Hippocampal formation (tissue), 2 donors: ENCODE measurements at places on chromosomes 7 and 10.

DNA sequence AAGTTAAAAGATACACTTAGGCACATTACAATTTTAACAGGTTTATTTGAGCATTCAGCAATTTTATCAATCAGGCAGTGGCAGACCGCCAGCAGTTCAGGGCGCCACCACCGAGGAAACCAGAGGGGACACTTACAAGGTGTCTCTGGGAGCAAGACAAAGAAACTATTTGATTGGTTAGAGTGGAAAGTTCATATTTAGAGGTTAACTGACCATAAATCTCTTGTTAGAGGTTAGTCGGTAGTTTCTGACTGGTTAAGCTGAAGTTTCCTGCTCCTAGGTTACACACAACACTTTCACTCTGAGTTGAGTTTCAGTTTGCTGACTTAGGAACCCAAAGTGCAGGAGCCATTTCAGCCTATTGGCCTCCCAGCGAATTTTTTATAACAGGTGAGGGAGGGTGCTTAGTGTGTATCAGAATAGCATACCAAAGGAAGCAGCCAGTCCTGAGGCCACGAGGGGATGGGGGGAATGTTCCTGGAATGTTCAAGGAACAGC lies 10.8 kb upstream of the PVRIG start:
- DNase-seq = no peak

DNA sequence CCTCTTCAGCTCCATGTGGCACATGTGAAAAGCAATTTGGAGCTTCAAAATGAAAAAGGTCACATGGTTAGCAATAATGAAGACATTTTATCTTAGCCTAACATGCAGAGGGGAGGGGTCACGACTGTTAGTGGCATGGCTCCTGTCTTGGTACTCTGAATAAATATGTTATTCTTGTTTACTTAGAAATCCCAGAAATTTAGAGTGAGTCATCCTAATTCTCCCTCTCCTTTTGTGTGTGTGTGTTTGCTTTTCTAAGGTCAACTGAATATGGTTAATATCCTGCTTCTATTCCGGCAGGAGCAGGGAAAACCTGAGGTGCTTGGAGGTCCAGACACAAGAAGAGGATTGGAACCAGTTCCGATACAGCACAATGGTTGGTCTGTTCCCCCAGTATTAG lies 17.6 kb downstream of the BCCIP start:
- DNase-seq = no peak

DNA sequence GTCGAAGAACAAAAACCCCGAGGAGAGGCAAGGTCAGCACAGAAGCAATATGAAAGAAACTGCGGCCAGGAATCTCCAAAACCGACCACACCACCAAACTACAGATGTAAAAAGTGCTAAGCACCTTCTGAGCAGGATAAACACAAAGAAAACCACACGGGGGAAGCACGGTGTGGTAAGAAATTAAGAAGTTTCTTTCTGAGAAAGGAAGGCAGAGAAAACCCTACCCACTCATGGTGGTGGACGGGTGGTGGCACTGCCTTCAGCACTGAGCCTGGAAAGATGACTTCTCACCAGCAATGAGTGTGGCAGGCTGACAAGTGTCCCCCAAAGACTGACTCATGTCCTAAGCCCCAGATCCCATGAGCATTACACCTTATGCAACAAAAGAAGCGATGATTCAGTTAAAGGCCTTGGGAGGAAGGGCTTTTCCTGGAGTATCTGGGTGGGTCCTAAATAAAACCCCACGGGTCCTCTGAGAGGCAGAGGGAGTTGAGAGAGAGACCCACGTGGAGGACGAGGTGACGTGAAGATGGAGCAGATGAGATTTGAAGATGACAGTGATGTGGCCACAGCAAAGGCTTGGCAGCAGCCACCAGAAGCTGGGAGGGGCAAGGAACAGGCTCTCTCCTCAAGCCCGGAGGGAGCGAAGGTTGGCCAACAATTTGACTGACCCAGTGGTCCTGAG lies 124.9 kb downstream of the DLG5 start:
- no peak for DNase-seq

DNA sequence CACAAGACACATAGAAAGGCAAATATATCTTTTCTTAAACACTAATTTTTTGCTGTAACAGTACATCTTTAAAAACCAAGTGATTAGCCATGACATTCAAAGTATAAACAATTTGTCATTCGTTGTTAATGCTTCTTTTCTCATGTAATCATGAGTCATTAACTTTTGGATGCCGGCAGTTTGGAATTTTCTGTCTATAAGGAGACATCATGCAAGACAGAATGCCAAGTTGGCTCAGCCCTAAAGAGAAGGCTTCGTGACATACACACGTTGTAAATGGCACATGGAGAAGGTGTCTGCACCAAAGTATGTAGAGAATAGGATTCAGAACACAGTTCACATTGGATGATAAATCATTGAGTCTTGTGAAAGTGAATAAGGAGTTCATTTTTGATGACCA lies 35.9 kb downstream of the CCDC3 start:
- no peak for DNase-seq

DNA sequence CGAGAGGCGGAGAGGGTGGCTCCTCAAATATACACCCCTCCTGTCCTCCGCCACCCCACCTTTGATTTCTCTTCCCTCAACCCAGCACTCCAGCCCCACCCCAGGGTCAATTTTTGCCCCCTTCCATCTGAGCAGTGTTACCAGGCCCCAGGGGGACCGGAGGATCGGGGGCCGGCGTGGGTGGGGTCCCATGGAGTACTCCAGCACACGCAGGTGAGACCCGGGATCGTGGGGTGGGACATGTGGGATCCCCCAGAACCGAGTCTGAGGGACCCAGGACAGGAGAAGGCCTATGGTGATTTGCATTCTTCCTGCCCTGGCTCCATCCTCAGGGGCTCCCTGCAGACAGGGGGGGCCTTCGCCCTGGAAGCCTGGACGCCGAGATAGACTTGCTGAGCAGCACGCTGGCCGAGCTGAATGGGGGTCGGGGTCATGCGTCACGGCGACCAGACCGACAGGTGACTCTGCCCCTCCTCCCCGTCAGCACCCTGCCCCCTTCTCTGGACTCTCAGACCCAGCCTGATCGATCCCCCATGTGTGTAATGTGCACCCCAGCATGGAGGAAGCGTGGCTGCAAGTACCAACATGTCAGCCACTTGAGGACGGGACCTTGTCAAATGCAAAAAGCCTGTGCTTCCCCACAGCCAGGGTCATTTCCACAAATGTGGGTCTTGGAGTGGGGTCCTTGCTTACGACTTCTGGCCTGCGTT lies 744 bp downstream of the TRIP6 start:
- no peak for DNase-seq

- DNase-seq = peak; percentile 64
Measured at GRCh38 chr7:129210256-129210988, 14.4 kb upstream of the AHCYL2 start.

GRCh38 chr10:62726142-62726541 lies 78.4 kb upstream of the ADO start:
- DNase-seq = no peak

DNA sequence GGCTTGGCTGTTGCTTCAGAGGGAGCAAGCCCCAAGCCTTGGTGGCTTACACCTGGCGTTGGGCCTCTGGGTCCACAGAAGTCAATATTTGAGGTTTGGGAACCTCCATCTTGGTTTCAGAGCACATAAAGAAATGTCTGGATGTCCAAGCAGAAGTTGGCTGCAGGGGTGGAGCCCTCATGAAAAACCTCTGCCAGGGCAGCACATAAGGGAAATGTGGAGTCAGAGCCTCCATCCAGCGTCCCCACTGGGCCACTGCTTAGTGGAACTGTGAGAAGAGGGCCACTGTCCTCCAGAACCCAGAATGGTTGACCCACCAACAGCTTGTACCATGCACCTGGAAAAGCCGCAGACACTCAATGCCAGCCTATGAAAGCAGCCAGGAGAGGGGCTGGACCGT lies 573.5 kb upstream of the ZWINT start:
- no peak for DNase-seq

DNA sequence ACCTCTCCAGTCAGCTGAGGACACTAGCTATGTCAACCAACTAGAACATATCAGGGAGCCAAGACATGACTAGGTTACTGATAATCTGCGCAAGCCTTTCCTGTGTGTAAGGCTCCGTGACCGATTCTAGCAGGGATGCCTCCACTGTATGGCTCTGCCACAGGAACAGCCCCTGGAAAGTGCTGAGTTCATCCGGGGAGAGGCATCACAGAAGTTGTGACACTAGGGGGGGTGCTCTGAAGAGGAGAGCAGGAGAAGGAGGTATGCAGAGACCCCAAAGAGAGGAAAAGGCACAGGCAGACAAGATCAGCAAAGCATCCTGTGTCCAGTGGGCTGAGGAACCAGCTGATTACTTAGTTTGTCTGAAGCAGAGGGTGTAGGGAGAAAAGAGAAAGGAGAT lies 13.5 kb downstream of the UPP1 start:
- no peak for DNase-seq

DNA sequence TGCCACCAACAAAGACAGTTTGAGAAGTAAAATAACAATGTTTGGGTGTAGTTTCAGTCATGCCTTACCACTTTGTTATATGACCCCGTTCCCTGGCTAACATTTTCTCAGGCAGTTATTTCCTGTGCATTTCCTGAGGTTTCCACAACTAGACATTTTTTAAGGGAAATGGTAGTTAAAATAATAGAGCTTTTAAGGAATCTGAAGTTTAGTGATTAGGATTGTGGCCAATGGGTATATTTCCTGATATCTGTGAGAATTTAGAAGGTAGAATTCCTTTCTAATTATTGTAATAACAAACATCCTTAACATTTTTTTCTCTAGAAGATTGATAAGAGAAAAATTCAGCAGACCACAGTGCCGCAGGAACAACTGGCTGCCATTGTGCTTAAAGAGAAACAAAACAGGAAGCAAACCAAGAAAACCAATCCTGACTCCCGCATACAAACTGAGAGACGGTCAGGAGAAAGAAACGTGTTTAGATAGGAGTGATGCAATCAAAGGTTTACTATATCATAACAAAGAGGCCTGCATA lies 193.6 kb downstream of the MBL2 start:
- DNase-seq = no peak

DNA sequence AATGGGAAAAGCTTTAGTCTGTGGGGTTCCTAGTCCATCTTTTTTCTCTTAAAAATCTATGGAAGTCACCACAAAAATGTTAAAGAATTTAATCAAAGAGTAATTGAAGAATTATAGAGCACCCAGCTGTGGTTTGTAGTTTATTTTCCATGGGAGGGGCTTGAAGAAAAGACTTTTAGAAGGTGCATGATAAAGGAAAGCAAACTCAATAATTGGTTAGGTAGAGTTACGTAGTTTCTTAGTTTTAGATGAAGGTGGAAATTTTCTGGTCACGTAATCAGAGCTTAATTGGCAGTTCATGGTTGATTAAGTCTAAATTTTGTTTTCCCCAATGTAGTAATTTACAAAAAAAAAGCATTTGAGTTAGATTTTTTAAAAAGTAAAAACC lies 724 bp downstream of the ZNF107 start:
- DNase-seq = no peak

DNA sequence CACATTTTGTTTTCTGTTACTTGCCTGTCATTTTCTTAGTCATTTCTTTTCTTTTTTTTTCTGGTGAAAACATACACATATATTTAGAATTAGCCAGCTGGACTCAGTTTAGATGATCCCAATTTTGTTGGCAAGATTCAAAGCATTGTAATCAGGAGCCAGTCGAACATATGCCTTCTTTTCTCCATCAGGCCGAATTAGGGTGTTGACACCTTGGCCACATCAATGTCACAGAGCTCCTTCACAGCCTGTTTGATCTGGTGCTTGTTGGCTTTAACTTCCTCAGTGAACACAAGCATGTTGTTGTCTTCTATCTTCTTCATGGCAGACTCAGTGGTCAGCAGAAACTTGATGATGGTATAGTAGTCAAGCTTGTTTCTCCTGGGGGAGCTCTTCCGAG lies 32.6 kb downstream of the PHF14 start:
- DNase-seq = no peak

GRCh38 chr10:123967626-123968243 lies 76.1 kb upstream of the CPXM2 start:
- DNase-seq = peak; percentile 57

- no peak for DNase-seq
Measured at GRCh38 chr7:16278167-16278787, 143.1 kb downstream of the CRPPA start.

DNA sequence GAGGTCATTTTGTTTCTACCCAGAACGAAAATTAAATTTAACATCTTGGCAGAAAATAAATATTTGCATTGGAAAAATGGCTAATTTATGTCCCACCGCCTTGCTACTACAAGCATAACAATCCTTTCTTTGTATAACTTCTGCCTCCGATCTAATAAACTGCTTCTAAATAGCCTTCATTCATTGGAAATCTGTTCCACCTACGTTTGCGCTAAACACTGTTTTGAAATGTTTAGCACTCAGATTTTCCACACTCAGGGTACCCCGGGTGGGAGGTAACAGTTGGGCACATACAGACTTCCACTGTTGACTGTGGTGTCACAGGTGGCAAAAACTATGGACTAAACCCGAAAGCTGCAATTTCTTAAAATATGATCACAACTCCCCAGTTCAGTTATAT lies 96.4 kb downstream of the FGFR2 start:
- no peak for DNase-seq

DNA sequence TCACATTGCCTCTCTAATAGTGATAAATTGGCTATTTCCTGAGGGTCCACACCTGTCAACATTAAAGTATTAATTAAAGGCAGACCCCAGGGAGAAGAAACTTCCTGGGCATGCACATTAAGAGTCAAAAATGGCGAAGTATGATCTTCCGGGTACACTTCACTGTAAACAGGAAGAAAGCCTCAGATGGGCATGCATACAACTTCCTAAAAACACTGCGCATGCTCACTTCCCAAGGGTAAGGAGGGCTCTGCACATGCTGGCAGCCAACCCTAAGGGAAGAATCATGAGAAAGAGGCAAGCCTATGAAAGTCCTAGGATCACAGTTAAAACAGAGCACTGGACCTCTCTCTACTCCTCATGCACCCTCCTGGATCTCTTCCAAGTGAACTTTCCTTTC lies 80.1 kb upstream of the IMMP2L start:
- DNase-seq = no peak

- DNase-seq = no peak
Measured at GRCh38 chr7:143391462-143392404, 10.6 kb downstream of the ZYX start.

GRCh38 chr7:42574685-42575084 lies 337.2 kb downstream of the C7orf25 start:
- DNase-seq = no peak

DNA sequence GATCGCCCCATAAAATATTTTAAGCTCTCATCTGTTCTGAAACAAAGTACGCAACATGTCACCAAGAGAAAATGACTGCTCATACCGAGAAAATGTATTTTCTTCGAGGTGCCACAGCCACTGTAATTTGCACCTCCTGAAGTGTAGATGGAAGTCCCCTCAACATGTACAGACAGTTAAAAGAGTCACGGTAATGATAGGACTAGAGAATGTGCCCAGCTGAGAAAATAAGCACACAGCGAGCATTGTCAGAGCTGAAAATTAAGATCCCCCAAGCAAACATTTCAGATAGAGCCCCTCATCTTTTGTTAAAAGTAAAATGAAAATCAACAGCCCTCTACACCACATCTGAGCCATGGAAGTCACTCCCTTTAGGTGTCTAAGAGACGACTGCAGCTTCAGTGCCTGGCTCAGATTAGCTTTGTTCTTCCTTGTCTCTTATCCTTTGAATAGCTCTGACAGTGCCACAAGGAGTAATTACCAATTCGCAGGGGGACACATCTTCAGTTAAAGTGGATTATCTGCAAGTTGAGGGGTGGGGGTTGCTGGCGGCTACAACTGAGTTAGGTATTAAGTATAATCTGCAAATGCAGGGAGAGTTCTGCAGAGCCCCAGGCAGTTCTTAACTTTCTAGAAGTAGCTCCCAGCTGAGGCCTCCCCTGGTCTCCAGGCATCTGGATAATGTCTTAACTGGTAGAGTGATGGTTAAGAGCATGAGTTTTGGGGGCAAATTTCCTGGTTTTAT lies 222.7 kb upstream of the C7orf33 start:
- no peak for DNase-seq
